ENCODE measurements at places on chromosomes 4 and X. TPM values are rescaled to one million over a fixed set of nuclear protein-coding genes. Genes with fewer than 3 reads are reported as not detected.

DNA sequence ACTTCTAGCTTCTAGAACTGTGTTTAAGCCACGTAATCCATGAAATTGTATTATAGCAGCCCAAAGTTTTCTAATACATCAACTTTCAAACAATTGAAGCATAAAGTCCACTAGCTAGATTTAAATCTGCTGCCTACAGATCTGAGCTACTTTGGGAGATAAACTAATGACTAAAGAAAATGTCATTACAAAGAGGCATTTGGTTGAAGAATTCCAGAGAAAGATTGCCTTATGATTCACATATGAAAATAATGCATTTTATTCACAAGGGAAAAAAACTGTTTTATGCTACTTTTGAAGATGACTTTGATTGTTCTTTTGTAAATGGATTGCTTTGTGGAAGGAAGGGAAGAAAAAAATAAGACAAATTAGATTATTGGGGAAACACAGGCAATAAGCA is 124.1 kb upstream of the SLIT2 start:
- DNase-seq = no peak

Gene CDS1
- total RNA-seq = 37.3 TPM

Gene IL15
- 4.2 TPM for total RNA-seq

Gene SPATA4
- total RNA-seq = 1.1 TPM

DNA sequence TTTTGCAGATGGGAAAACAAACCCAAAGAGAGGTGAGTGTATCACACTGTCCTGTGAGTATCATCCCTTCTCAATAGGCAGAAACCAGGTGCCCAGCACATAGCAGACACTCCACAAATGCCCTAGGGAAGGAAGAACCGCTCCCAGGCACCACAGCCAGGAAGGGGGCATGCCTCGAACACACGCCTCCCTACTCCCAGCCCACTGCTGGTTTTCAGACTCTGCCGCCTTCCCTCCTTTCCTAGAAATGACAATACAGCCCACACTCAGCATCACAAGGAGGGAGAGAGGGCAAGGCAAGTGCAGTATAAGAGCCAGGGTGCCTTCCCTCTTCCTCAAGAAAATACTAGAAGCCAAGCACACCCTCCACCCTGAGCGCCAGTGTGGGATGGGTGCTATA is 16.2 kb downstream of the JAKMIP1 start:
- no peak for DNase-seq

DNA sequence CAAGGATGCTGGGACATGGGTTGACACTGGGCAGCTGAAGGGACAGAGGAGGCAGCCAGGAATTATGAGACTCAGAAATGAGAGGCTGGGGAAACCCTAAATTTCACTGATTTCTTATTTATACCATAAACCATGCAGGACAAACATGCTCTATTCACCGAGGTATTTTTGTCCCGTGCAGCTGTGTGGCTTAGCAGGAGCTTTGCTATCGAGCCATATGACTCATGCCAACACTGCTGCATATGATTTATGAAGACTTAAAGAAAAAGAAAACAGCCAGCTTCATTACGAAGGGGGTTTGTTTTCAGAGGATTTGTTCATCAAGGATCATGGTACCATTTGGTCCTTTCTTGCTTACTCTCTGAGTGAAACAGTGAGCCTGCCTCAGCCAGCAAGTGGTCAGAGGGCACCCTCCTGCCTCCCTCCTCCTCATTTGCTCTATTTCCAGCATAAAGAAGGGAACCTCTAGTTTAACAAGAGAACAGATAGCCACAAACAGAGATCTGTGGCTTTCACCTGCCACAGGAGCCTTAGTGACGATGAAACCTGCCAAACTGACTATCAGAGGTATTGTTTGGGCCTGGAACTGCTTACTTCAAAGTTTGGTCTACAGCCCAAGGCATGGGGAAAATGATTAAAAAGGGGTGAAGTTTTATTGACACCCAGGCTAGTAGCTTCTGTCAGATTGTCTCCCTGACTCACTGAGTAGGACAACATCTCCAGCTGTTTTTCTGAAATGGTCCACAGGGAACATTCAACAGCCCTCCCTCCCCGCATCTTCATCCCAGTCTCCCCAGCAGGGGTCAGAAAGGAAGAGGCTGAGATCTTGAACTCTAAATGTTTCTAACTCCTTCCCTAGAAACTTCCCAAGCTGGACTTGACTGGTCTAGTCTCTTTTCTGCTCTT is 80.1 kb upstream of the MAML3 start:
- DNase-seq = no peak

- no peak for DNase-seq
These were observed 122.4 kb downstream of the C4orf33 start for GRCh38 chr4:129218360-129218759.
